Tibial nerve (tissue), 4 donors: ENCODE measurements at places on chromosomes 1 and 21.
A peak's percentile ranks its signal among the peaks of the same experiment; 100 is the strongest.

- DNase-seq = no peak
These were observed 593 bp upstream of the DNAJC16 start for GRCh38 chr1:15526021-15526489.

DNA sequence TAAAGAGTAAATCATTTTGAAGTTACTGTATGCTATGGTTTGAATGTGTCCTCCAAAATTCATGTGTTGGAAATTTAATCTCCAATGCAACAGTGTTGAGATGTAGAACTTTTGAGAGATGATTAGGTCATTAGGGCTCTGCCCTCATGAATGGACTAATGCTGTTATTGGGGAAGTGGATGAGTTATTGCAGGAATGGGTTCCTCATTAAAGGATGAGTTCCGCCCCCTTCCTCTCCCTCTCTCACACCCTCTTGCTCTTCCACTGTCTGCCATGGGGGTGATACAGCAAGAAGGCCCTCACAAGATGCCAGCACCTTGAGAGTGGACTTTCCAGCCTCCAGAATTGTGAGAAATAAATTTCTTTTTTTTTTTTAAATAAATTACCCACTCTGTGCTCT is 97.6 kb downstream of the ATP1A1 start:
- no peak for DNase-seq

DNA sequence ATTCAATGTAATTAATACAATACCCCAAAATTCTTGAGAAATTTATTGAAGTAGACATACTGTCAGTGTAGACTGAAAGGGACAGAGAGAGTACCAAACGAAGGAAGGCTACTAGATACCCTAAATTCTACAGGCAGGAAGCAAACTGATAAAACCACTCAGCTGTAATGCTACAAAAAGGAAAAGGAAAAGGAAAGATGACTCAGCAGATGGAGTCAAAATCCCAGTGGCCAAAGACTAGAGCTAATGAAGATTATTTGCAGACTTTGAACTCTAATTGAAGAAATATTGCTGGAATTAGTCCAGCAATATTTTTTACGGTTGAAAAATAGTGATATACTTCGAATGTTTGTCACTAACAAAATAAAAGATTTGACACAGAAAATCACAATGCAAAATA is 671.9 kb downstream of the BRINP3 start:
- no peak for DNase-seq

DNA sequence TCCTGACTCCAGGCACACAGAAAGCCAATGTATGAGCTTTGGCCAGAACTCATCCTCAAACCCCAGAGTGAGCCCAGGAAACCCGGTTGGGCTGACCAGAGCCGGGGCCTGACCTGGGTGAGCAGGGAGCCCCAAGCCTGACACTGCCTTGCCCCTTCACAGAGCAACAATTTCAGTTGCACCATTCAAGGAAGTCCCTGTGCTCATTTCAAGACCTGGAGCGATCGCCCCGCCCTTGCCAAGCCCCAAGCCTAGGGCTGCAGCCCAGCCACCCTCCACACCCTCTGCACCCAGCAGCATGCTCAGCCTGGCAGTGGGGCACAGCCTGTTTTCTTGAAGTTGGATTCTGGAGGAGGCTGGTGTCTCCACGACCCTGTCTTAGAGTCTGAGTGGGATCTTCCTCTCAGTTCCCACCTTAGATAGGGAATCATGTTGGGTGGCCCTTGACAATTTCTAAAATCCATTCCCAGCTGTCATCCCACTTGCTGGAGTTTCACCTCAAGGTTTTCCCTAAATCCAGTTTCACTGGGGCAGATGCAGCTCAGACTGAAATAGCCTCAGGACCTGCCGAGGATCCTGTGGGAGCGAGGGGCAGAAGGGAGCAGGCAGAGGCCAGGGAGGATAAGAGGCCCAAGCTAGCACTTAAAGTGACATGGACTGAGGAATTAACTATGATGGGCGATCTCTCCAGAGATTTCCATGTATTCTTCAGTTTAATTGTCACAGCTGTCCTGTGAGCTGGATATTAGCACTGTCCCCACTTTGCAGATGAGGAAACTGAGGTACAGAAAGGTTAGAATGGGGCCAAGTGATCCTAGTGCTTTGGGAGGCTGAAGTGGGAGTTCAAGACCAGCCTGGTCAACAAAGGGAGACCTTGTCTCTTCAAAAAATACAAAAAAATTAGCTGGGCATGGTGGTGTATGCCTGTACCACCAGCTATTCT is 2.5 kb downstream of the NBL1 start:
- no peak for DNase-seq

- DNase-seq = no peak
These were observed 123.1 kb upstream of the ZBTB40 start for GRCh38 chr1:22328331-22329147.

- no peak for DNase-seq
These were observed 21.2 kb upstream of the CENPF start for GRCh38 chr1:214581785-214582184.

- DNase-seq = peak; percentile 32
These were observed 425.7 kb upstream of the USP24 start for GRCh38 chr1:55640708-55641473.

DNA sequence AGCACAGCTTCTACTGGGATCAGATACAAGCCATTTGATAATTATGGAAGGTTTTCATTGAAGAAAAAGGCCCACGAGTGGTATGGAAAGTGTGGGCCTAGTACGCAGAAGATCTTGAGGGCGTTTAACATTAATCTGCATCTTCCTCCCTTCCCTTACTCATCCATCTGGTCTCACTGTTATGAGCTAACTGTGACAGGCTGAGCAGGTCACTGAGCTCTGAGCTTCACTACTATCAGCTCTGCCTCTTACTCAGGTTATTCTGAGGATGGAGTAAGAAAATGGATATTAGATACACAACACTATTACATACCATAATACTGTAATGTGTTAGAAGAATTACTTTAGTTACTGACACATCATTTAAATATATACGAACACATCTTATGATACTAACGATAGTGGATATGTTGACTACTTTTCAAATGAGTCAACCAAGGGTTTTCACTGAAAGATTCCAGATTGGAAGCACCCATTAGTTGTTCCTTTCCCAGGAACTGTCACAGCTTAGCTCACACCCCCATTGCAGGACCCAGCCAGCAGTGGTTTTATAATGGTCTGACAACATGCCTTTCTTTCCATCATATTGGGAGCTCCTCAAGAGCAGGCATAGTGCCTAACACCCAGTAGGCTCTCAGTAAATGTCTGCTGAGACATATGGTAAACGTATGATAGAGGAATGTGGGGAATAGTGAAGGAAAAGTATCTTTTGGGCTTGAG is 97.8 kb upstream of the C8B start:
- DNase-seq = no peak

DNA sequence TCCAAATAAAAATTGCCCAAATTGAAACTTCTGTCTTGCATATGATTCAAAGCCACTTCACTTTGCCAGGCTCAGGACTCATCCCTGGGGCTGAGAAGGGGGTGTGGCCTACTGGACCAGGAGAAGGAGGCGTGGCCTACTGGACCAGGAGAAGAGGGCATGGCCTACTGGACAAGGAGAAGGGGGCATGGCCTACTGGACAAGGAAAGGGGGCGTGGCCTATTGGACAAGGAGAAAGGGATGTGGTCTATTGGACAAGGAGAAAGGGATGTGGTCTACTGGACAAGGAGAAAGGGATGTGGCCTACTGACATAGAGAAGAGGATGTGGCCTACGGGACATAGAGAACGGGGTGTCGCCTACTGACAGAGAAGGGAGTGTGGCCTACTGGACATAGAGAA is 405.3 kb downstream of the RRAGC start:
- no peak for DNase-seq

DNA sequence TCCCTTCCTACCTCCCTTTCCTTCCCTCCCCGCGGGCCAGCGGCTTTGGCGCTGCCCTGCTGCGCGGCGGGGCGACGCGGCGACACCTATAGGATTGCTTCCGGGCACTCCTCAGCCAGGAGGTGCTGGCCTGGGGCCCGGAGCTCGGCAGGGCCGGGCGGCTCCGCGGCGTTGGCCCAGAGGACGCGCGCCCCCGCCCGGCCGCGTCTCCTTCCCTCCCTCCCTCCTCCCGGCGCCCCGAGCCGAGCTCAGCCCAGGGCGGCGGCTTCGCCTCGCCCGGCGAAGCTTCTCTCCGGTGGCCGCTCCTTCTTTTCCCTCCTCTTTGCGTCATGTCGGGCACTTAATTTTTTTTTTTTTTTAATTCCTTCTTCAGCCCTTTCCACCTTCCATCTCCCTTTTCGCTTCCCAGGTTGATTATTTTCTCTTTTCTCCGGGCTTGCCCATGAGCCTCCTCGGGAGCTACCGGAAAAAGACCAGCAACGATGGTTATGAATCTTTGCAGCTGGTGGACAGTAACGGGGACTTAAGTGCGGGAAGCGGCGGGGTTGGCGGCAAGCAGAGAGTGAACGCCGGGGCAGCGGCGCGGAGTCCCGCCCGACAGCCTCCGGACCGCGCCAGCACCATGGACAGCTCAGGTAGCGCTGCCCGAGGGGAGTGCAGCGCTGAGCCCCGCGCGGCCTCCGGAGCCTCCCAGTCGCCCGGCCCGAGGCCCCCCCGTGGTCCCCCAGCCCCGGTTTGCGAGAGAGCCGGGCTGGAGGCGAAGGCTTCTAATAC is at the start of gene DNAJC6:
Gene DNAJC6 (plus strand): TSS at position 240 of the 774 bp plus-strand sequence. CDS start 203 bp downstream, at position 443.
- peak; percentile 22 for DNase-seq

- no peak for DNase-seq
These were observed 64.4 kb upstream of the LAPTM5 start for GRCh38 chr1:30822006-30822405.

GRCh38 chr21:35402061-35402460 is 353.0 kb upstream of the RUNX1 start:
- DNase-seq = no peak

- DNase-seq = no peak
These were observed 15.1 kb downstream of the THEMIS2 start for GRCh38 chr1:27887215-27888021.

DNA sequence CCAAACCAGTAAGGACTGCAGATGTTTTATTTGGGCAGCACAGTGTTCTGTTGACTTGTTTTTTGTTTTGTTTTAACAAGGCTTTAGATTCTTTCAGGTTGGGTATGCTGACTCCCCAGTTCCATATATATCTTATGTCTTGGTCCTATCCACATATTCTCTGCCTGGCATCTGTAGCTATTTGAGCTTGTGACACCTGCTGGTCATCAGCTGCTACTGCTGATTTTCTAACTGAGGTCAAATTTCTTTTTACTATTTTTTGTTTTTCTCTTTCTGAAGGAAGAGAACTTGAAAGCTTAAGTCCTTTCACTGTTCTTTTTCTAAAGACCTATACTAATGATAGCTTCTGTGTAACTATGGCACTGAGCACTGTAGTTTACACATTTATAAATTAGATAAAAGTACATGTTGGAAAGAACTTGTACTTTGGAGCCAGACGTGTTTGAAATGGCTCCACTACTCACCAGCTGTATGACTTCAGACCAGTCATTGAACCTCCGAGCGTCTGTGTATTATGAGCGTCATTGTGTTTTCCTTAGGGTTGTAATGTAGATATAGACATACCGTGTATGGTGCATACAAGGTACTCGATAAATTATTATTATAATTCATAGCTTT is 109.4 kb downstream of the NRDC start:
- no peak for DNase-seq

- DNase-seq = no peak
These were observed 7.7 kb upstream of the SLC5A9 start for GRCh38 chr1:48214820-48215219.

DNA sequence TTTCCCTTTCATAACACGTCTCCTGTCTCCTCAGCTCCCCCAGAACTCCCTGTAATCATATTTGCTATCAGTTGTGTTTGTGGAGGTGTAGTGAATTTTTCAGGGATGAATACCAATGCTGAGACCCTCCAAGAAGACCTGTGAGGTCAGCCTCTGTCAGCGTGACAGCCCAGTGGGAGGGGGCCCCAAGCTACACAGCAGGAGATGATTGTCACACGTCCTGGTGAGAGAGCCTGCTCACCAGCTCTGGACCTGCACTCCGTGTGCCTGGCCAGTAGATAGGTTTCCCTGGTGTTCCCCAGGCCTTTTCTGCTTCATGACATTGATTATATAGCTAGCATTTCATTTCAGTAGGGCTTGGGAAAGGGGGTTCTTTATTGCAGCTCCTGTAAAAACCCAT is 421.5 kb downstream of the KIF26B start:
- no peak for DNase-seq

DNA sequence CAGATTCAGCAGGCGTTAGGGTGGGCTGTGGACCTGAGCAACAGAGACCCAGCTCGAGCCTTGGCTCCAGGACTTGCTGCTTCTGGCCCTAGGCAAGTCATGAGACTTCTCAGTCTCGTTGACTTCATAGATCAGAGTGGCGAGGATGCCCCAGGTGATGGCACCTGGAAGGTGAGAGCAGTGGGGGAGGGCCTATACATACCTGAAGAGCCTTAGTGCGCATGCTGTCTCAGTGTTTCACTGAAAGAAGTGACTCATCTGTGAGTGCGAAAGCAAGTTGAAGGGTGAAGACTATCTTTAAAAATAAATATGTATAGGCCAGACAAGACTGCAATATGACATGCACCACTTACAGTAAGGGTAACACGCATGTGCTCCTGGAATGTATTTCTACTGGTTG is 10.1 kb downstream of the PLEKHA6 start:
- no peak for DNase-seq

DNA sequence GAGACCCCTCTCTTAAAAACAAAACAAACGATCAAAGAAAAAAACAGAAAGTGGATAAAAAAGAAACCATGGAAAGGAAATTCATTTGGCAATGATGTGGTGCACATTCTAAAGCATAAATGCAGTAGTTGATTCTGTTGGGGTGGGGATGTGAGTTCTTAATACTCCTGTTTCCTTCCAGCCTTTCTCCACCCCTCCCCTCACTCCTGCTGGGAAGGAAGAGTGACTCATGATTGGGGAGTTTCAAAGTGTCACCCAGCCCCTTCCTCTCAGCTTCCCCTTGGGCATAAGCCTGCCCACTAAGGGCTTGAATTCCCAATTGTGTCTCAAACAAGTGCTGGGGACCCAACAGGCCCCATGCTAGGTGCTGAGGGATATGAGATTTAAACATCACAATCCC is 6.7 kb upstream of the PINK1 start:
- DNase-seq = no peak

- no peak for DNase-seq
These were observed 193.9 kb upstream of the LMO4 start for GRCh38 chr1:87134625-87135328.
